ENCODE measurements at places on chromosomes 11 and 22.
A peak's percentile ranks its signal among the peaks of the same experiment; 100 is the strongest.

DNA sequence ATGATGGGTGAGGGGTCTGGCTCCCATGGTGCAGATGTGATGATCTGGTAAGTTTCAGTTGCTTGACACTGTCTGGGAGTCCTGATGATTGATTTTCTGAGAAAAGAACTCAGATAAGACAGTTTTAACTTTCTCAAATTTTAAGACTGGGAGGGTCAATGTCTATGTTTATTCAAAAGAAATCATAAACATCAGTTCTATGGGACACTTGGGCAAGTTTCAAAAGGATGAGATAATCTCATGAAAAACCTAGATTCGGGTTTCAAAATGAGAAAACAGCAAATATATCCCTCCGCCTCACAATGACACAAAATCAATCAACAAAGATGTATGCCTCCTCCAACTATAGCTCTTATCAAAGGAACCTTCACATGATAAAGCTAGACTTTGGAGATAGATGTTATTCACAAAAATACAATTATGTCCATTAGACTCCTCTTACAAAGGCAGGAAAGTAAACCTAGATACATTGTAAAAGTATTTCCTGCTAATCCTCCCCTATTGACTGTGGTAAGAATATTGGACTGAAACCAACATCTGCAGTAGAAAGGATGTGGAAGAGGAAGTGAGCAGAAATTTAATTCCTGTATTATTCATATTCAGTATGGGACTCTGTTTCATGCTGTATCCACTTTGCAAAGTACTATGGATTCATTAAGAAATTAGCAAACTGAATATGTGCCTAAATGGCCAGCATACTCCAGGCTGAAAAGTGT is 21.6 kb downstream of the SVIP start:
- DNase-seq: no peak

- peak; percentile 92 for DNase-seq
Observed at GRCh38 chr11:119728651-119729580, at the start of gene NECTIN1. Gene NECTIN1 (minus strand): TSS chr11:119729200. CDS start chr11:119728553, 647 bp downstream.

- no peak for DNase-seq
Observed at GRCh38 chr11:114818382-114818781, 140.1 kb downstream of the NXPE2 start.

GRCh38 chr22:37198258-37199102 is 10.4 kb upstream of the C1QTNF6 start:
- peak; percentile 75 for DNase-seq

DNA sequence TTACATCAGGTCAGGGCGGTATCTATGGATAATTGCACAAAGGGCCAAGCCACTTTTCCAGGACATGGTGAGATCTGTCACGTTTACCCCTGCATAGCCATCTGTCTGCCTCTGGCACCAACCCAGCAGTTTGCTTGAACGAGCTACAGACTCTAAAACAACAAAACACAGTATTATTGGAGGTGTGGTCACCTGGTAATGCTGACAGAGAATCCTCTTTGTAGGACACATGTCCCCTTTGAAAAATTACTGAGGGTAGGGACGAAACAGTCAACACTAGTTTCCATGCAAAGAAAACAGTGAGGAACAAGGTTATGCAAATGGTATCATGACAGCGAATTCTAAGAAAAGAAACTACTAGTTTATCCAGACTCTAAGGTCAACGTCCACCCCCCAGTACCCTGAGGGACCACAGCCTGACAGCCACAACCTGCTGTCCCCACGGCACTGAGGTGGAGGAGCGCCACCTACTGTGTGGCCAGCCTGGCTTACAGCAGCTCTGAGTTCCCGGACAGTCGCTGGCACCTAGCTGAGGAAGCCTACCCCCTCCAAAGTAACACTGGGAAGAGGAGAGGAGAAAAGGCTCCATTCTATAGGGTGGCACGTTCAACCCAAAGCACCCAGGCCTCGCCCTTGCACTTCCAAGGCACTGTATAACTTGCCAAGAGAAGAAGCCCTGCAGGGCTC is 117.4 kb upstream of the BID start:
- DNase-seq: no peak

GRCh38 chr22:46125816-46126765 is 24.2 kb upstream of the PPARA start:
- no peak for DNase-seq

DNA sequence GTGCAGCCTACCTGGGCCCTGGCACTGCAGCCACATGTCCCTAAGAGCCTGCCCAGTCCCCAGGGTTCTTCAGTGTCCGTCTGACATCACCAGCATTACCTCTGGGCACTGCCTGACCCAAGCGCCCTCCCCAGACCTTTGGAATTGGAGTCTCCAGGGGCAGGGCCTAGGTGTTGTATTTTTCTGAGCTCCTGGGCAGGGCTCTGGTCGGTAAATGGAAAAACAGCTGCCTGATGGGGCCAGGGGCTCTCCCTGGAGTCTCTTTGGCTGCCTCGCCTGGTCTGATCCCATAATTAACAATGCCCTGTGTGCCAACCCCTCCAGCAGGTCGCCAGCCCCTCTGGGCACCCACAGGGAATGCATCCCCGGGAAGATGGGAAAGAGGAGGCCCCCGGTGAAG is 710.2 kb downstream of the BRD1 start:
- no peak for DNase-seq
